ENCODE measurements at places on chromosomes 12 and 14.

- DNase-seq, result no peak
Measured at GRCh38 chr12:101992091-101992490, 69.7 kb downstream of the WASHC3 start.

- DNase-seq, result no peak
Measured at GRCh38 chr12:24928131-24928530, 20.8 kb downstream of the BCAT1 start.

DNA sequence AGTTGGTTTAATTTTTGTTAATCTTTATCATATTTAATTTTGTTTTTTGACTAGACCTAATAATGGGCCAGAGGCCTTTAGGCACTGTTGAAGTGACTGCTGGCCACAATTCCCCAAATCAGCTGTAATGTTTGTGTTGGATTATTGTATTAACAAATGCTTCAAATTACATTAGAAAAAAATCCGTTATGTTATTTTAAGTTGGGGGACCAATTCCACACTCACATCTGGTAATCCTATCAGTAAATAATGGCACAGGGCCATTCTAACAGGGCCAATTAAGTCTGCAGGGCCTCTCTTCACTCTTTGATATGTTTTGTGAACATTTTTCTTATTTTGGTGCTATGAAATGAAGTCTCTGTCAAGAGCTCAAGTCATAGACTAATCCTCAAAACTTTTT lies 39.6 kb downstream of the CHST11 start:
- DNase-seq, result peak; percentile 40

DNA sequence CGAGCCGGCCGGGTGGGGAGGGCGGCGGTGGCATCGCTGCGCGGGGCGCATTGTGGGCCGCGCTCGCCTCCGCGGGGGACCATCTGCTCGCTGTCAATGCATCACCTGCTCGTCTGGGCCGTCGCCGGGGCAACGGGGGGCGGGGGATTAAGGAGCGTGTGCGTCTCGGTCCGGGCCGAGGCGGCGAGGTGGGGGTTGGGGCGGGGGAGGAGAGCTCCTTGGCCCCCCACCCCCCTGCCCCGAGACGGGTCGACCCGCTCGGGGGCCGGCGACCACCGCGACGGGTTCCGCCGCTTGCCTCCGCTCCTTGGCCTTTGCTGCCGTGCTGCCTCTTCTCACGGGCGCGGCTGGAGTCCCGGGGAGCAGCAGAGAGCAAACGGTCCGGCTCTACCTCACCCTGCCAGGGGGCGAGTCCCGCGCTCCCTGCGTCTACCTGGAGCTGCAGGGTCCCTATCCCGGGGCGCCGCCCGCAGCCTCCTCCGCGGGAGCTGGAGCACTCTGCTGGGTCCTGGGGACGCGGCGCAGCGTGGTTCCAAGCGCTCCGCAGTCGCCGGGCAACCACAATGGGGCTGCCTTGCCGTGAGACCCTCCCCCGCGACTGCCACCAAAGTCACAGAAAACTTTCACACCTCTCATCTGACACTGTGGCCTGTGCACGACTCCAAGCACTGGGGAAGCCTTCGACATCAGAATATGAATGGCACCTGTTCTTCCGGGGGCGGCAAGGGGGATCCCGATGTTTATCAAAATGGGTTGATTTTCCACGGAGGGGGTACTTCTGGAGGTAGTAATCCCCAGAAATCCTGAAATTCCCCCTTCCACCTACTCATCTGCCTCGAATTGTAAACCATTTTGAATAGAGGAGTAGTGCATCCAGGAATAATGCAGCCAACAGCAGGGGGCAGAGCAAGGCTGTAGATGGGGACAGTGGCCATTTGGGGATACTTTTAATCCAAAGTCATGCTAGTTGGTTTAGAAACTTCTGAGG lies at the start of gene C12orf42:
TSS of gene C12orf42 (minus strand) at position 500 of the 988 bp plus-strand sequence. CDS start 17,542 bp downstream, outside the sequence.
- peak; percentile 63 for DNase-seq

- no peak for DNase-seq
Measured at GRCh38 chr14:51035611-51036192, 59.2 kb downstream of the TRIM9 start.
